ENCODE measurements at places on chromosomes 2 and 18. TPM values are rescaled to one million over a fixed set of nuclear protein-coding genes. Genes with fewer than 3 reads are reported as not detected.

Gene MAP4K4
- 115 TPM for total RNA-seq

DNA sequence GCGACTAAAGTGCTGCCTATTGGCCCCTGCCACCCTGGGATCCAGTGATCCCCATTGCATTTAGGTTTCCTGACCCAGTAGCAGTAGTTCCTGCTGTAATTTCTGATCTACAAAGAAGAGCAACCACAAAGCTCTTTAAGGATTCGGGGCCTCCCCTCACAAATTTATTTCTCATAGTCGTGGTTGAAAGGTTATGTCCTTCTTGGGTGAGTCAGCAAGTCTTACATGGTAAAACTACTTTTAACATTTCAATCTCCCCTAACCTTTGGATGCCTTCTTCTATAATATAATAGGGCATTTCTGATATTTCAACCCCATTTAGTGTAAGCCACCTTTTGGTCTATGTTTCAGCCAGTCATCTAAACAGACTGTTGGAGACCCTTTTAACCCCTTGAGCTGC, 14.9 kb downstream of the PIKFYVE start:
- DNase-seq, result no peak

GRCh38 chr2:65775839-65776238, 343.4 kb upstream of the SPRED2 start:
- DNase-seq, result no peak

Gene DNAJC10
- 89.5 TPM for total RNA-seq

Gene GAREM2
- 1.9 TPM for total RNA-seq

Gene MBP
- 18.8 TPM for total RNA-seq

- no peak for DNase-seq
Measured at GRCh38 chr2:201444746-201445465, 6.4 kb downstream of the TRAK2 start.

Gene RNF103
- total RNA-seq, result 11.1 TPM

Gene LIPG
- total RNA-seq, result 173 TPM
